Thoracic aorta (tissue), 2 donors: ENCODE measurements at places on chromosomes 2 and 18. TPM values are rescaled to one million over a fixed set of nuclear protein-coding genes. Genes with fewer than 3 reads are reported as not detected.

DNA sequence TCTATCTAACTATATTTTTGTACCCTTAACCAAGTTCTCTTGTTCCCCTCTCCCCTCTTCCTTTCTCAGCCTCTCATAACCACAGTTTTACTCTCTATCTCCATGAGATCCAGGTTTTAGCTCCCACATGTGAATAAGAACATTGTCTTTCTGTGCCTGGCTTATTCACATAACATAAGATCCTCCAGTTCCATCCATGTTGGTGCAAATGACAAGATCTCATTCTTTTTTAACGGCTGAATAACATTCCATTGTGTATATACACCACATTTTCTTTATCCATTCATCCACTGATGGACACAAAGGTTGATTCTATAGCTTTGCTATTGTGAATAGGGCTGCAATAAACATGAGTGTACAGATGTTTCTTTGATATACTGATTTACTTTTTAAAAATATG, 83.9 kb upstream of the TMEM178A start:
- no peak overlapping the region for H3K27ac ChIP-seq
- H3K4me1 ChIP-seq: no peaks in the 10 kb centered on the region
- no peaks in the 10 kb centered on the region for H3K27me3 ChIP-seq
- no peaks in the 10 kb centered on the region for H3K36me3 ChIP-seq
- H3K4me3 ChIP-seq: no peak overlapping the region

- DNase-seq: no peak
- H3K27ac ChIP-seq: no peak overlapping the region
- no peak overlapping the region for H3K4me3 ChIP-seq
- no peaks in the 10 kb centered on the region for H3K27me3 ChIP-seq
These were observed 585.6 kb downstream of the NUP35 start for GRCh38 chr2:183709829-183710228.

DNA sequence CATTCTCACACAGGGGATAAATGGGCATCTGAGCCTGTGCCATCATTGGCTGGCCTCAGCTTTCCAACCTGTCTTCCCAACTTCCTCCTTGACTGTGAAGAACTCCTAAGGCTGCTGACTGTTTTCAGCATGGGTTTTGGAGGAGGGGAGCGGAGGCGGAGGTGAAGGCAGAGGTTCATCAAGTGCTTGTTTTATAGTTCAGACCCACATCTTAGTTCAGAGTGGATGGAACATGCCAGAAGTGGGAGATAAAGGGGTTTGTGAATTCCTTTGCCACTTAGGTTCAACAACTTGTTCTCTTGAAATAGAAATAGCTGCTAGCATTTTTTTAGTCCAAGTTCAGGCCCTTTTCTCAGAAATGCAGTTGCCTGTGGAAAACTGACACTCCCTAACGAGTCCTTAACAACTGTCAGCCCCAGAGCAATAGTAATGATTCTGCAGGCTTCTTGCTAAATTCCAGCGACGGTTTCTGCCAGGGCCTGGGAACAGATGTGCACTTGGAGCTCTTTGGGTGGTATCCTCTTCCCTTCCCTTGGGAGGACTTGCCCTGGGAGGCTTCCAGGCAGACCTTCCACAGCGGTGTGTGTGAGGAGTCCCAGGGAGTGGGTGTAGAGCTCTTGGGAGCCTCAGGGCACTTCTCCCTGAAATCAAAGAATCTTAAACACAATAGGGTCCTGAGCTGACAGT, 30.1 kb upstream of the ITGA6 start:
- H3K27ac ChIP-seq: no peak overlapping the region
- no peaks in the 10 kb centered on the region for H3K36me3 ChIP-seq
- no peaks in the 10 kb centered on the region for H3K27me3 ChIP-seq
- H3K4me3 ChIP-seq: no peak overlapping the region
- DNase-seq: no peak

DNA sequence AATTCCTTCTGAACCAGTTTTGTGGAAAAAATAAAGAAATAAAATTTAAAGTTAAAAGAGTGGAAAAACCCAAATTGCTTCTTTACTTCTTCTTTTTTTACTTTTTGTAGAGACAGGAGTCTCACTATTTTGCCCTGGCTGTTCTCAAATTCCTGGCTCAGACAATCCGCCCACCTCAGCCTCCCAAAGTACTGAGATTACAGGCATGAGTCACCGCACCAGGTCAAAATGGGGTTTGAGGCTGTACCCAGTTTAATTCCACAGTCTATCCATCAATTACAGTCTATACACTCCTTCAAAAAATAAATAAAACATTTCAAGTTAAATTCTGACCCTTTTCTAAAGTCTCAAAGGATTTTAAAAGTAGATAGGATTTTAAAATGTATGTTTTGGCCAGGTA, 120.3 kb downstream of the FAM161A start:
- DNase-seq: no peak
- no peak overlapping the region for H3K27ac ChIP-seq
- no peak overlapping the region for H3K4me3 ChIP-seq
- H3K27me3 ChIP-seq: no peaks in the 10 kb centered on the region
- H3K4me1 ChIP-seq: no peaks in the 10 kb centered on the region

DNA sequence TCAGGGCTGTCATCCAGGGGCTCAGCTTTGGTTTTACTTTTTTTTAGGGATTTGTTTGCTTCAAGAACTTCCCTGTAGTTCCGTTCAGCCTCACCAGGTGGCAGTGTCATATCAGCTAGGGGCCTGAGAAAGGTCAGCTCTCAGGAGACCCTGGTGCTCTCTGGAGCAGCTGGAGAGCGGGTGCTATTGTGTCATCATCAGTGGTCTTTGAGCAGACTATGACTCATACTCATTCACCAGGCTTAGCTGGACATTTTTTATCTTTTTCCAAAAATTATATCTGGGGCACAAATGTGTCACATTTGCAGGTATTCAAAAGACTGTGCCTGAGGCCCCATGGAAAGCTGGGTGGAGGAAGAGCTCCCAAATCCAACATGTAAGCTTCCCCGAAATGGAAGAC, 24.4 kb downstream of the ZNF892 start:
- H3K27ac ChIP-seq: no peak overlapping the region
- no peaks in the 10 kb centered on the region for H3K4me1 ChIP-seq
- DNase-seq: no peak
- H3K4me3 ChIP-seq: no peak overlapping the region

GRCh38 chr18:13791181-13791580, 32.8 kb upstream of the MC5R start:
- no peaks in the 10 kb centered on the region for H3K4me1 ChIP-seq
- no peaks in the 10 kb centered on the region for H3K27me3 ChIP-seq
- H3K4me3 ChIP-seq: no peak overlapping the region
- no peak overlapping the region for H3K27ac ChIP-seq
- H3K36me3 ChIP-seq: no peaks in the 10 kb centered on the region

DNA sequence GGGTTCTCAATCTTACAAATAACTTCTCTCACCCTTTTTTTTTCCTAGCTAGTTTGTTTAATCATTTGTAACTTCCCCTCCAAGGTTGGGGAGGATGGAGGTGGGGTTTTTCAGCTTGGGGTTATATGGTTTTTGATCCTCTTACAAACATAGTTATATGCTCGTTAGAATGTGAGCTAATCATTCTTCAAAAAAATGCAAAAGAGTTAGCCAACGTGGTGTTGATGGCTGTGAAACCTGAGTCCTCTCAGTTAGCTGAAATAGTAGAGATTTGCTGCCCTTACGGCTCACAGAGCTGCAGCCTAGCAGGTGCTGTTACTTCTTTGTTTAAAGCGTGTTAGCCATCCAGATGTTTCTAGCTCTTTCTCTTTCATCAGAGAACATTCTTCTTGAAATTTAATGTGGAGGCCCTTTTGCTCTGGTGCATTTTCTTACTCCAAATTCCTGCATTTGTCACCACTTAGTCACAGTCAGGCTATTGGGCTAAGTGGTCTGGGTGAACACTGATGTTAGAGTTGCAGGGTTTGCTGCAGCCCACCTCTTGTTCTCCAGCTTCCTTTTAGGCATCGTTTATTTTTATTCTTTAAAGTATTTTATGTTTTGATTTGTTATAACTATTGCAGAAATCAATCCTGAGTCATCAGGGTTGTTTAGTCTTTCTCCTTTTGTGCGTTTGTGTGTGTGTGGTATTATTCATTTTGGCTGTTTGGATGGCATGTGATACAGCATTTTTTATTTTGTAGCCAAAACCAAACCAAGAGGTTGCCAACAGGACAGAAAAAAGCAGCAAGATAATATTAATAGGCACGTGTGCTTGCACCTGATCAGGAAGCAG, 41.1 kb downstream of the LIMS1 start:
- no peak for DNase-seq
- no peak overlapping the region for H3K27ac ChIP-seq
- no peaks in the 10 kb centered on the region for H3K36me3 ChIP-seq
- H3K4me1 ChIP-seq: peaks cover 31% of the 10 kb centered on the region

DNA sequence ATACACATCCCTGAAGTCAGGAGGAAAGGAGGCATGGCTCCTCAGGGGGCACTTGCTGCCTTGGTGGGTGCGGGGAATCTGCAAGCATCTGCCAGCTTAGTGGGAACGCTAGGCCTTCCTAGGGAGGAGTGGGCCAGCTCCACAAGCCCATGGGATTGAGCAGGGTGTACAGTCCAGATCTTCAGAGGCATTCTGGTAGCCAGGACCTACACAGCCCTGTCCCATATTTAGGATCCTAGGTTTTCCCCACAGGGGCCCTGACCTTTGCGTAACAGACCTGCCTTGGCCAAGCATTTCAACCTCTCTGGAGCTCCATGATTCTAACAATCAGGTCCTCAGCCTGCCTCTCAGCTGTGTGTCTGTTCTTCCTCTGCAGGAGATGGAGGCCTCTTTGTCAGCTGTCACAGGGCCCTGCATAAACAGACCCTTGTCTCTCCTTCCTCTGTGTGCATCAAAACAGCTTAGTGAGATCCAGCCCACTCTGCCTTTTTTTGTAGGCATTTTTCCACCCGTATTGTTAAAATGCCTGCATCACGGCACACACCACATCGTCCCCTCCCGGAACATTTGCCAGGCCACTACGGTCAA, 140.2 kb upstream of the NDUFV2 start:
- no peak for DNase-seq
- no peaks in the 10 kb centered on the region for H3K36me3 ChIP-seq
- no peak overlapping the region for H3K4me3 ChIP-seq
- H3K27ac ChIP-seq: no peak overlapping the region

- H3K4me3 ChIP-seq: peak within 1 kb of the TSS; percentile 82
- DNase-seq: no peak
- peaks cover 23% of the 10 kb centered on the region for H3K27me3 ChIP-seq
- H3K36me3 ChIP-seq: no peaks in the 10 kb centered on the region
- peaks cover 28% of the 10 kb centered on the region for H3K4me1 ChIP-seq
These were observed at the start of gene CELF4 for GRCh38 chr18:37565101-37565976. Gene CELF4, minus strand, starts transcription at chr18:37565798.

- peaks cover 3% of the 10 kb centered on the region for H3K4me1 ChIP-seq
- H3K27me3 ChIP-seq: no peaks in the 10 kb centered on the region
- DNase-seq: no peak
- no peak overlapping the region for H3K27ac ChIP-seq
- no peaks in the 10 kb centered on the region for H3K36me3 ChIP-seq
These were observed 202.0 kb downstream of the SEPTIN10 start for GRCh38 chr2:109411640-109412325.

- no peak overlapping the region for H3K4me3 ChIP-seq
- H3K4me1 ChIP-seq: no peaks in the 10 kb centered on the region
These were observed 352.2 kb downstream of the ZNF521 start for GRCh38 chr18:24999650-25000267.

GRCh38 chr2:46034535-46034934, 262.7 kb upstream of the EPAS1 start:
- H3K4me1 ChIP-seq: peaks cover 43% of the 10 kb centered on the region
- no peaks in the 10 kb centered on the region for H3K36me3 ChIP-seq
- no peak for DNase-seq
- H3K27ac ChIP-seq: no peak overlapping the region
- no peaks in the 10 kb centered on the region for H3K27me3 ChIP-seq

- no peak overlapping the region for H3K4me3 ChIP-seq
- H3K27ac ChIP-seq: no peak overlapping the region
- no peak for DNase-seq
- no peaks in the 10 kb centered on the region for H3K27me3 ChIP-seq
- peaks cover 24% of the 10 kb centered on the region for H3K4me1 ChIP-seq
- H3K36me3 ChIP-seq: no peaks in the 10 kb centered on the region
These were observed 493.7 kb upstream of the TNP1 start for GRCh38 chr2:217353591-217353990.

- H3K36me3 ChIP-seq: no peaks in the 10 kb centered on the region
- H3K27me3 ChIP-seq: no peaks in the 10 kb centered on the region
- no peak overlapping the region for H3K4me3 ChIP-seq
- no peak overlapping the region for H3K27ac ChIP-seq
- no peak for DNase-seq
- no peaks in the 10 kb centered on the region for H3K4me1 ChIP-seq
These were observed 89.5 kb upstream of the LMAN1 start for GRCh38 chr18:59448546-59448945.

GRCh38 chr2:122129399-122129798, 373.9 kb downstream of the TSN start:
- no peak overlapping the region for H3K4me3 ChIP-seq
- no peak overlapping the region for H3K27ac ChIP-seq
- no peaks in the 10 kb centered on the region for H3K4me1 ChIP-seq
- no peak for DNase-seq
- no peaks in the 10 kb centered on the region for H3K27me3 ChIP-seq

- no peak overlapping the region for H3K4me3 ChIP-seq
- H3K36me3 ChIP-seq: no peaks in the 10 kb centered on the region
- no peak for DNase-seq
- no peak overlapping the region for H3K27ac ChIP-seq
- peaks cover 5% of the 10 kb centered on the region for H3K4me1 ChIP-seq
These were observed 9.6 kb downstream of the CHMP1B start for GRCh38 chr18:11860594-11861450.

- H3K4me3 ChIP-seq: peak within 1 kb of the TSS; percentile 78
- H3K36me3 ChIP-seq: no peaks in the 10 kb centered on the region
- peak within 1 kb of the TSS; percentile 15 for H3K27ac ChIP-seq
- no peak for DNase-seq
- no peaks in the 10 kb centered on the region for H3K27me3 ChIP-seq
These were observed at the start of gene CCDC178 for GRCh38 chr18:33440060-33441043. Gene CCDC178, minus strand, starts transcription at chr18:33440721. Its CDS starts 28,633 bp downstream, at chr18:33412088.

DNA sequence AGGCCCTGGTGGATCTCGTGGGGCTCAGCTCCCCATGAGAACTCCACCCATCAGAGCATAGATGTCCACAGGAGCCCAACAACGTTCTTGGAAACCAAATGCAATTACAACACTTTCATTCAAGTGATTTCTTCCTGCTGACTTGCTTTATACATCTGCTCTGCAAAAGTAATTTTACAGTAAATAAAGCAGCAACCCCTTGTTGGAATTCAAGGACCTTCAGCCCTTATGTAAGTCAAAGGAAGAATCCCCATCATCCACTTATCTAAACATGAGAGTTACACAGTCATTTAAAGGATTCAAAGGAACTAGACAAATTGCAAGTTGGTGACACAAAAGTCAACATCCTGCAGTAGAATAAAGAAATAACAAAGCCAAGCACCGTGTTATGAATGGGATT, 17.1 kb upstream of the ANTXR1 start:
- H3K4me1 ChIP-seq: no peaks in the 10 kb centered on the region
- DNase-seq: no peak
- no peaks in the 10 kb centered on the region for H3K27me3 ChIP-seq
- no peak overlapping the region for H3K4me3 ChIP-seq
- H3K36me3 ChIP-seq: no peaks in the 10 kb centered on the region
- no peak overlapping the region for H3K27ac ChIP-seq

- no peak overlapping the region for H3K27ac ChIP-seq
- H3K36me3 ChIP-seq: no peaks in the 10 kb centered on the region
- no peak for DNase-seq
These were observed 169.1 kb upstream of the CYP26B1 start for GRCh38 chr2:72316774-72317173.

Gene AUP1
- 113 TPM for total RNA-seq

Gene RAB12
- 55.0 TPM for total RNA-seq

Gene ADRA2B
- total RNA-seq: 4.5 TPM

Gene SLC4A5
- 9.5 TPM for total RNA-seq

Gene NFU1
- total RNA-seq: 51.6 TPM

Gene C2orf80
- not detected for total RNA-seq

Gene TUBA4B
- not detected for total RNA-seq

Gene IGFBP5
- 2,105 TPM for total RNA-seq

Gene DYNAP
- not detected for total RNA-seq

Gene LIMS4
- 66.8 TPM for total RNA-seq

Gene STRADB
- total RNA-seq: 13.8 TPM
